ENCODE measurements at places on chromosomes 5 and 9.

DNA sequence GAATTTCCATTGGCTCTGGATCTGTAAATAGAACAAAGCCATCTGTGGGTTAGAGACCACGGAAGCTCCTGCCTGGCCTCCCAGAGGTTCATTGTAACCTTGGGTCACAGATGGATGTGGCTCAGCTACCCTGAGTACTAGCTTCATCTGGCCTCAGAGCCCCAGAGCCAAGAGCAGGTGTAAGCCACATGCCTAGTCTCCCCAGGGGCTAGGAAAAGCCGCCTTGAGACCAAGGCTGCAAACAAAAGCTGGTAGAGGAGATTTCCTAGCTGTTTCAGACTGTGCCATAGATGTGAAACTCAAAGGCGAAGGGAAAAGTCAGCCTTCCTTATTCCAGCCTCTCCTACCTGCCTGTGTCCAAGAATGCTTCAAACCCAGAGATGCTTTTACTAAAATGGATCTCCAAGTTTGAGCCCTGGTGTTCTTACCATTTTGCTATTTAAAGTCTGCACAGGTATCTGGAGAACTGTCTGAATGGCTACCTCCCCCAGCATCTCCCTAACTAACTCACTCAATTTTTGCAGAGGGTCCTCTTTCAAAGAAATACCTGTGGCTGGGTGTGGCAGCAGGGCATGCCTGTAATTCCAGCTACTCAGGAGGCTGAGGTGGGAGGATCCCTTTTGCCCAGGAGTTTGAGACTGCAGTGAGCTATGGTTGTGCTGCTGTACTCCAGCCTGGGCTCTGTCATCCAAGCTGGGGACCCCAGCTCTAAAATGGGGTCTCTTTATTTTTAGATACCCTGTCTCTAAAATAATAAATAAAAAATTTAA is 42.3 kb upstream of the MAP1B start:
- no peak for DNase-seq

DNA sequence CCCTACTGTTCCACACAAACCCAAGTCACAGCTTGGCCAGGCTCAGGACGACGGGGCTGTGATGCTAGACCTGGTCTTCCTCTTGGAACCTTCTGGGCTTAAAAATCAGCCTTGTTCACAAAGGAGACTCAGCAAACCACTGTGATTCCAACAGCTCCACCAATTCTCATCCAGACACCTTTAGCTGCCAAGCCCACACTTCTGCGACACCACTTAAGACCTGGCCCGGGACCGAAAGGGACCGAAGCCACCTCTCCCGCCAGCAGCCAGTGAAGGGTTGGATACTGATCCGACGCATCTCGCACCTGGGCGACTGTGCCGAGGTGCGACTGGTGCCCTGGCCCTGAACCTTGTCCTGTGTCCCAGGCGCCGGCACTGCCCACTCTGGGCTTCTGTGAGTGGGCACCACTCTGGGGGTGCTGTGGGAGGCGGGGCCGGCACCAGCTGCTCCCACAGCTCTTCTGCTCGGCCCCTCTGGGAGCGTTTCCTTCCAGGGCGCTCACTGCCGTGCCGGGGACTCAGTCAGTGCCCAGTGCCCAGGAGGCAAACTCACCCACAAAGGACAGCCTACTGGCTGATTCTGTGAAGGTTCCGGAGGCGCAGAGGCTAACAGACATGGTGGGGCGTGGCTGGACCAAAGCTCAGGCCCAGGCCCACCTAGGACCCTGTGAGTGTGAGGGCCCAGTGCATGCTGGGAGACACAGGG is 50.9 kb downstream of the EXD3 start:
- no peak for DNase-seq

- no peak for DNase-seq
Measured at GRCh38 chr9:656926-657568, 184.4 kb upstream of the DMRT1 start.

DNA sequence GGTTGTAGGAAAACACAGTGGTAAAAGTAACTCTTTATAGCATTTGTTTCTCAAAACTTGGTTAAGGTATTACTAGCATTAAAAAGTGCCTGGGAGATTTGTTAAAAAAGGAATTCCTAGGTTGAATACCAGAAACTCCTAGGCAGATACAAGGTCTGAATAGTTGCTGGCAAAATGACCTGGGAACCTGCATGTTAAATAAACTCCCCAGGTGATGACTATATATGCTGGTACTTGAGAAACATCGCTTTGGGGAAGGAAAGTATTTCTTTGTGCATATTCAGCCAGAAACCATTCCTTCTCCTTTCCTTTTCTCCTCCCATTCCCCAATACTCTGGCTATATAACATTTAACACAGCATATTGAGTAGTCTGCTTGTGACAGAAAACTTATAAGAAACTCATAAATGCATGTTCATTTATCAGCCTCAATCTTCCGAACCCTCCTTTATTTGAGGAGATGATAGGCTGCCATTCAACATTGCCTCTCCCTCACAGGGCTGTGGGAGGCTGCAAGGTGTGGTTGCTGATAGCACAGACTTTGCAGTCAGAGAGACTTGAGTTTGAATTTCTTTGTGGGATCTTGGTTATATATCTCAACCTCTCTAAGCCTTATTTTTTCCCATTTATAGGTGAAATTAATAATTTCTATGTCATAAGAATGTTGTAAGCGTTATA is 28.7 kb downstream of the PCSK1 start:
- no peak for DNase-seq

DNA sequence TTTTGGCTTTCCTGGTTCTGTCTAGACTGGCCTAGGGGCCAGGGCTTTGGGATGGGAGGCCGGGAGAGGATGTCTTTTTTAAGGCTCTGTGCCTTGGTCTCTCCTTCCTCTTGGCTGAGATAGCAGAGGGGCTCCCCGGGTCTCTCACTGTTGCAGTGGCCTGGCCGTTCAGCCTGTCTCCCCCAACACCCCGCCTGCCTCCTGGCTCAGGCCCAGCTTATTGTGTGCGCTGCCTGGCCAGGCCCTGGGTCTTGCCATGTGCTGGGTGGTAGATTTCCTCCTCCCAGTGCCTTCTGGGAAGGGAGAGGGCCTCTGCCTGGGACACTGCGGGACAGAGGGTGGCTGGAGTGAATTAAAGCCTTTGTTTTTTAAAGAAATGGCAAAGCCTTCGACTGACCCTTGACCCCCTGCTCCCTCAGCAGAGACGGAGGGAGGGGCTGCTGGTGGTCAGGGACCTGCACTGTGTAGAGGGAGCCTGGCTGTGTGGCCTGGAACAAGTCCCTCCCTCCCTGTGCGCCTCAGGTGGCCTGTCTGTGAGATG is 11.1 kb downstream of the FPGS start:
- DNase-seq, result no peak

- DNase-seq, result no peak
Measured at GRCh38 chr9:38010918-38011704, 57.9 kb downstream of the SHB start.

DNA sequence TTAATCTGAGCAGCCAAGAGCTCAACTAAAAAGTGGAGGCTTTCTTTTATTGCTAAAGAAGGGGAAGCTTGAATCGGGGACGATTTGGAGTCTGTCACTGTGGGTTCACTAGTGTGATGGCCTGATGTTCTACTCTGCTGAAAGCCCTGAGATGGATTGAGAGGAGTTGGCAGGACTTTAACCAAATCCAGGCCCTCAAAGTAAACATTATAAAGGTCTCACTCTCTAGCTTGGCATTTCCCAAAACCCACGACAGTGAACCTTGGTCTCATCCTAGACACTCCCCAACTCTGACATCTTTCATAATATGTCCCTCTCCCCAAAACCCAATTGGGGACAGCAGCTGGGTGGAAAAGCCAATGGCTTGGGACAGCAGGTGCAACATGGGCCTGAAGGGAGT is 32.7 kb downstream of the TMOD1 start:
- no peak for DNase-seq

GRCh38 chr5:129593525-129593924 is 133.4 kb downstream of the ADAMTS19 start:
- DNase-seq, result no peak

DNA sequence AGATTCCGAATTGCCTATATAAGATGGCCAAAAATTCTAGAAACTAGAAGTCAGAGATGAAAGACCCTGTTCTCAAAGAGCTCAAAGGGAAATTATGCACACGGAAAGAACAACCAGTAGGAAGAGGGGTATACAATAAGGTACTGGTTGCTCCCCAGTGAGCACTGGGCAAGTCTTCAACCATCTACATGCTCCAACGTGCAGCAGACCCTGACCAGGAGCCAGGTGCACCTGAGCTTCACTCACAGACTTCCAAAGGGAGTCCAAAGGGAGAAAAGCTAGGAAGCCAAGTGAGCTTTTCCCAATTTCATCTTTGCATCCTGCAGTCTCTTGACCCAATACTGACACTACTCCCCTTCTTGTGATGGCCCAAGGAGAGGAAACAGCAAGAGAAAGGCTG is 3.9 kb downstream of the REEP5 start:
- no peak for DNase-seq

- DNase-seq, result peak; percentile 23
Measured at GRCh38 chr5:143261748-143262392, 141.6 kb downstream of the NR3C1 start.

DNA sequence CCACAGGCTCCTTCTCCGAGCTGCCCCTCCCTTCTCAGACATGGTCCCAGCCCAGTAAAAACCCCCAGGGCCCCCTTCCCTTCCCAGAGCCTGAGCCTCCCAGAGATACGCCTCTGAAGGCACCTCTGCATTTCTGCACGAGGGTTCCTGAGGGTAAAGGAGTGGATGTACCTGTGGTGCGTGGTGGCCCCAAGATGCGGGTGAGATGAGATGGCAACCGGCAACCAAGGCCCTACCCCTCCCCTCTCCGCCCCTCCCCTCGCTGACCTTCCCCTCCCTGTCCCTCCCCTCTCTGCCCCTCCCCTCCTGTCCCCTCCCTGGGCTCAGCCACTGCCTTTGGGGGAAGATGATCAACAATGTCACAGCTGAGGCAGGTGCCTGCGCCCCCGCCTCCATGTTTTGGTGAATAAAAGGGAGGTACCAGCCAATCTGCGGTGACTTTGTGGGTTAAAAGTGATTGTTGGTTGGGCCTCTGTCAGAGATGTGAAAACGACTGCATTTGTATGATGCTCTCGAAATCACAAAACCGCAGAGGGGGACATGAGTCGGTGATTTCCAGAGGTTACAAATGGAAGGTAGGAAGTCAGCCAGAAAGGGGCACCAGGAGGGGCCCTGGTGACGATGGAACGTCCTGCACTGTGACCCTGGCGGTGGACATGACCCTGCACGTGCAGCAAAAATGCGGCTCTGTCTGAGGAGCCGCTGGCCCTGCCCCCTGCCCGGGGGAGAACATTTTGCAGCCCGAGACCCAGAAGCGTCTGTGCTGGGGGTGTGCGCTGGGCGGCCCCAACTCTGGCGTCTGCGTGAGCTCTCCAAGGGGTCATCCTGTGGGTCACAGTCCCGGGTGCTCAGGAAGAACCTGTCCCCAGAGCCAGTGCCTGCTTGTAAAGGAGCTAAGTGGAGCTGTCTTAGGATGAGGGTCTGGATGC is 3.7 kb downstream of the LCN9 start:
- DNase-seq, result no peak

GRCh38 chr9:12875191-12875590 is 100.4 kb downstream of the LURAP1L start:
- DNase-seq, result no peak

DNA sequence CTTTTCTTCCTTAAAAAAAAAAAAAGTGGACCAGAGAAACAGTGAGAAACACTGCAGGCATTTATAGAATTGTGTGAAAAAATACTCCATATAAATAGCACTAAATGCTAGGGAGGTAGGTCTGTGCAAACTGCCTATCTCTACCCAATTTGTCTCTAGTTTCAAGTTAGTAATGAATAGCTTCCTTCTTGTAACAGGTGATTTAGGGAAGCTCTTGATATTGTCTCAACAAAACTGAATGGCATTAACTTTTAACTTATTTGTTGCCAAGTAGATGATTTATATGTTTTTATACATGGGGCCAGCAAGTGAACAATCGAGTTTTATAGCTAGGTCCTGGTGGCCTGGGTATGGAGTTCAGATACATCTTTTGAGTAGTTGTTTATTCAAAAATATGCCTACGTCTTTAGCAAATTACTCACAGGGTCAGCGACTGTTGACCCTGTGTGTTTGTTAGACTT is 283.6 kb downstream of the NR3C1 start:
- DNase-seq, result no peak

DNA sequence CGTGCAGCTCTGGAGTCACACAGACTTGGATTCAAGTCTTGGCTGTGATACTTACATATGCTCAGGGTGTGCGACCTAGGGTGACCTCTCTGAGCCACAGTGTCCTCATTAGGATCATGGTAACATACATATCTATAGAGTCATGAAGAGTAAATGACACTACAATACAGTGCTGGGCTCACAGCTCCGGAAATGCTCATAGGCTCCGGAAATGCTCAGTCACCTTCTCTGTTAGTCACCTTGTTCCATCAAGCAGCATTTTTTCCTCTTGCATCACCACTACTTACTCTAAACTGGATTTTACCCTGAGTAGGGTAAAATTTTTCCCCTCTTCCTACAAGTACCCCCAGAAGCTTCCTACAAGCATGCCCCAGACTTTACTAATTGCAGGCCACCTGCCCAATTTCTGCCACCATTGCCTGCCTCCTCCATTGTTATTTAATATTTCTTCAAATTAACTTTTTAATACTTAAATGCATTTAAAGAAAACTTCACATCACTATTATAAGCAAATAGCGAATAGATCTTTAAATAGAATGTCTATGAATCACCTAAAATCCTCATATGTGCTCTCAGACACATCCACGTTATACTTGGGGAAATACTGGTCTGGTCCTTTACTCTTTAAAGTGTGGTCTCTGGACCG is 147.6 kb upstream of the SPRY4 start:
- DNase-seq, result peak; percentile 29

GRCh38 chr9:135810806-135811575 is 96.4 kb downstream of the CAMSAP1 start:
- DNase-seq, result no peak

GRCh38 chr9:107665057-107665456 is 175.5 kb upstream of the KLF4 start:
- DNase-seq, result no peak

DNA sequence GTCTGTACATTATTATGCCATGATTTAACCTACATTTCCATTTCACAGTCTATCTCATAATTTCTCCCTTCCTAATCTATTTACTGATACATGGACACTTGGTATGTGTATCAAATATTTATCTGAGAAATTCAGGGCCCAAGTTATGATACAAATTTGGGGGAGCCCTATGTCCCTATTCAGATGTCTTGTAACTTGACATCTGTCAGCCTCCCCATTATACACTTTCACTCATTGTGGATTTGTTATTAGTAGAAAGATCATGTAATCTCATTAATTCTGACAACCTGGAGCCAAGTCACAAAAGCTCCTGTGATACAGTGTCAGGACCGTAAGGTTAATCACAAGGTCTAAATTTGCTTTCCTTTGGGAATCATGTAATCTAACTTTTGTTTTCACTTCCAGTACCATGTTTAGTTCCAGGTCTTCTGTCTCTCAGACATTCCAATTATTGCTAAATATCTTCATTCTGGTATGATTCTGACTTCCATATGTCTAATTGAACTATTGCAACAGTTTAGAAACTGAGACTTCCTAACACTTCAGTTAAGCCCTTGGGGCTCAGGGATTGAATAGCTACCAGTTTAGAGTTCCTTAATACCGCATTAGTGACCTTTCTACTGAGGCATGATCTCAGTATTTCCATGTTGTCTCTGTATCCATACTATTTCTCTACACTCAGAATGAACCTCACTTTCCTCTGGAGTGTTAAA is 182.9 kb upstream of the NUDT12 start:
- no peak for DNase-seq

- no peak for DNase-seq
Measured at GRCh38 chr5:133147815-133148567, 96.2 kb downstream of the HSPA4 start.

GRCh38 chr5:145347026-145347616 is 488.0 kb downstream of the PRELID2 start:
- DNase-seq, result no peak

All from CD4-positive, alpha-beta T cell treated with Interleukin-1 beta for 1 hour (primary cell).